ENCODE measurements at places on chromosomes 7 and 10.

DNA sequence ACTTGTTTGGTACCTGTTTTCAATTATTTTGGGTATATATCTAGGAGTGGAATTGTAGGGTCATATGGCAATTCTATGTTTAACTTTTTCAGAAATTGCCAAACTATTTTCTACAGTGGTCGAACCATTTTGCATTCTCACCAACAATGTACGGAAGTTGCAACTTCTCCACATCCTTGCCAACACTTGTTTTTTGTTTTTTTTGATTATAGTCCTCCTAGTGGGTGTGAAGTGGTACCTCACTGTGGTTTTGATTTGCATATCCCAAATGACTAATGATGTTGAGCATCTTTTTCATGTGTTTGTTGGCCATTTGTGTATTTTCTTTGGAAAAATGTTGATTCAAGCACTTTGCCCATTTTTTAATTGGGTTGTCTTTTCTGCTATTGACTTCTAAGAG lies 122.1 kb downstream of the RPS24 start:
- DNase-seq = no peak

DNA sequence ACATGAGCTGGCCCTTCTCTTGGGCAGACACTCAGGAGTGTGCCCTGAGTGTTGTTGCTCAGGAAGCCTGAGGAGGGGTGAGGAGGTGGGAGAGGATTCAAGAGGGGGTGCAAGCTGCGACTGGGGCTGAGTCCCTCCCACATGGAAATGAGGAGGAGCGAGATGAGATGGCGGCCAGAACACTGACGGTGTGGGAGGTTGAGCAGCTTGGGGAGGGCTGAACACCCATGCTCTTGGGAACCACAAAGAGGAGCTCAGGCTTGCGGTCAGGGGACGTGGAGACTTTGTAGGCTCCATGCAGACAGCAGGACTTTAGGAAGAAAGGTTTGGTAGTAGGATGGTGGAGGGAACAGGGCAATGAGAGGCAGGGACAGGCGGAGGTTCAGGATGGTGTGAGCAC lies 163.2 kb upstream of the SHH start:
- DNase-seq = no peak

GRCh38 chr7:47818796-47819606 lies 129.3 kb downstream of the PKD1L1 start:
- DNase-seq = peak; percentile 70

DNA sequence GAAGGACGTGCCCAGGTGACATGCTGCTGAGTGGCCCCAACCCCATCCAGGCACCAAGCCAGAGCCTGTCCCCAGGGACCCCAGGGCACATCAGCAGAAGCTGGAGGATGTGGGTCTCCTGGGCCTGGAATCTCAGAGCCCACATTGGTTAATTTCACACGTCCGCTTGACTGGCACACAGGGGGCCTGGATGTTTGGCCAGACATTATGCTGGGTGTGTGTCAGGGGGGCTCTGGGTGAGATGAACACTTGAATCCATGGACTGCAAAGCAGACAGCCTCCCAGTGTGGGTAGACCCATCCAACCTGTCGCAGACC lies 79.1 kb upstream of the RET start:
- no peak for DNase-seq

DNA sequence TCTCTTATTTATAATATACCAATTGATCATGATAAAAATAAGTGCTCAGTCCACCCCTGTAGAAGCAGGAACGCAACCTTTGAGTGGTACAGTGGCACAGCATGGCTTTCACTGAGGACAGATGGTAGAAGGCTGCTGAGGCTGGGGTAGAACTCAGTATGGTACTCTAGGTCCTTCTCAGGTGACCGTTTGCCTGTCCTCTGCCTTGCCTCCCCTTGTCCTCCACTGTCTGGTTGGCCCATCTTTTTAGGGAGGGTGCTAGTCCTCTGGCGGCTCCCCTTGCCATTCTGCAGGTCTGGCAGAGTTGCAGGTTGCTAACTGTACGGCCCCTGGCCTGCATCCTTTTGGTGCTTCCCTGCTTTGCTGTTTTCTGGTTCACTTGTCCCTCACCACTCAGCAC lies 27.3 kb downstream of the SLC18A2 start:
- DNase-seq = no peak

DNA sequence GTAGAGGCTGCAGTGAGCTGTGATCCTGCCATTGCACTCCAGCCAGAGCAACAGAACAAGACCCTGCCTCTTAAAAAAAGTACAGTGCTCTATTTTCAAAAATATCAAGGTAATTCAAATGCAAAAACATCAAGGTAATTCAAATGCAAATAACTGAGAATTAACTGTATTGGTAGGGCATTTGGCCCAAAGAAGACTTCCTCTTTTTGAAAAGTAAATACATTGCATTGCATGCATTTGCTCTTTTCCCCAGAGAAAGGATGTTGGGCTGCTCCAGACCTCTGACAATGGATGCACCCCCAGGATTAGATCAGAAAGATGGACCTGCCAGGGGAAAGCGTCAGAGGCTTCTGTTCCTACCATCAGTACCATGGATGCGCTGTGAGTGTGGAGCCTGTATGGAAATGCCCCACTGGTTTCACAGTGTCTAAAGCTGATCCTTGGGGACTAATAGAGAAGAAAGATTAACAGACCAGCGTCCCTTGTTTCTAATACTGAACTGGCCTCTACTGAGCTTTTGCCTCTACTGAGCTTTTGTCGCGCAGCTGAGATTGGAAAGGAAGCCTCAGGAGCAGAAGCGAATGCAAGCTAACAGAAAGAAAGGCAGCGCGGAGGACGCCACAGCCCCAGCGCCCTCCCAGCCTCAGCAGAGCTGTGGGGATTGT lies 93.5 kb upstream of the LYZL2 start:
- no peak for DNase-seq

DNA sequence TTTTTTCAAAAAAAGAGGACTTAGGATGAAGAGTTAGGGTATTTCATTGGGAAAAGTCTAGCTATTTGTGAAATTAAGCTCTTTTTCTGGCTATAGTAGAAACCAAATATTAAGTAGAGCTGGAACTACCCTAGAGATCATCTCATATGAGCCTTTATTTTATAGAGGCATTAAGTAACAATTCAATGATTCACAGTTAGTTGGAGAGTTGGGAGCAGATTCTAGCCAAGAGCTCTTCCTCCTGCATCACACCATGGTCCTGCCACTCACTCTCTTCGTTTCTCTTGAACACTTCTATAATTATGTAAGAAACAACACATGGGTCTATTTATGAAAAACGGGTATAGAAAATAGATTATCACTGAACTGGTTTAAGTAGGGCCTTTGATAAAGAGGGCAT lies 76.1 kb upstream of the ANK3 start:
- no peak for DNase-seq

All from iPS-NIHi11 (cell line).